ENCODE measurements at places on chromosomes 13 and 19.

DNA sequence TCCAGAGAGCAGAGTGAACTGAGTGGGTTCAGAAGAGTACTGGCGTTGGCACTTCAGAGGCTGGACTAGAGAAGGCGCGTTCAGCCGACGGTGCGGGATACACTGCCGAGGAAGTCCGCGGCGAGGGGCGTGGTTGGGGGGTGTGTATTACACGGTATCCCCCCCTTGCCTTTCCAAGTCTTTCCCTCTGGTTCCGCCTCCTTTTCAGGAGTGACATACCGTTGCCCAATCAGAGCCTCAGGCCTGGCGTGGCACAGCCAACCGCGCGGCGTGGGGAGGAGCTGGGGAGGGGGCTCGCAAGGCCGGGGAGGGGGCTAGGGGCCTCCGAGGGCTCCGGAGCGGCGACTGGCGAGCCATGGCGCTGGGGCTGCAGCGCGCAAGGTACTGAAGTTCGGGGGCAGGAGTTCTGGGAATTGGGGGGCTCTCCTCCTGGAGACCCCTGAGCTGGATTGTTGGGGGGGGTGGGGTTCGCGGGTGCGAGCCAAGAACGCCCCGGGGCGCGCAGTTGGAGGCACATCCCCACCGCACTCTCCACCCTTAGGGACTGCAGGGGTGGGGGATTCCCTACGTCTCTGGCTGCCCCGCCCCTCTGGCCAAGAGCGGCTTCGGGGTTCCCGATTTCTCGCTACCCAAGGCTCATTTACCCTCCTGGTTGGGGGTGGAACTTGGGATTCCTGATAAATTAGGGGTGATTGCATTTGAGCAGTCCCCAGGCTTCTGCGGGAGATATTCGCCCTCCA is at the start of gene HIF3A:
Gene HIF3A (plus strand): TSS at position 321 of the 740 bp plus-strand sequence. CDS start 35 bp downstream, at position 356.
- no peak for ATAC-seq

- ATAC-seq: no peak
Observed at GRCh38 chr13:20378721-20379120, 146.6 kb upstream of the GJB6 start.

DNA sequence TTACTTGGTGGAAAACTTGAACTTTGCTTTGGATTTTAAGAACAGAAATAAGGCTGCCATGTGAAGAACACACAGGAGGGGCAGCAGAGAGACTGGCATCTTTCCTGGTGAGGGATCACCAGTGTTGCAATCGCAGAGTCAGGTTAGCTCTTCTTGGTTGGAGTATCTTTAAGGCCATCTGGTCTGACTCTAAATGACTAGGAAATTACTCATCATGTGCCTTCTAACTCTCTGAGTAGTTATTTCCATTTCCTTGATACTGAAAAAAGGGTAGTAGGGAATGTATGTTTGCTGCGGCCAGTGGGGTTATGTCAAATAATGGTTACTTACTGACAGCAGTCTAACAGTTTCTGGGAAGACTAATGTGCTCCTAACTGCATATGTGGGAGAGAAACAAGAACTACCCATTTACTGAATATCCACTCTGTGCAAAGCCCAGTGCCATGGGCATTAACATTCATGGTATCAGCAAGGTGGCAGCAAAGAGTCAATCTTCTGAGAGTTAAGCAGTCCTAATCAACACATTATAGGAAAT is 122.1 kb downstream of the COG6 start:
- ATAC-seq: peak; percentile 74

DNA sequence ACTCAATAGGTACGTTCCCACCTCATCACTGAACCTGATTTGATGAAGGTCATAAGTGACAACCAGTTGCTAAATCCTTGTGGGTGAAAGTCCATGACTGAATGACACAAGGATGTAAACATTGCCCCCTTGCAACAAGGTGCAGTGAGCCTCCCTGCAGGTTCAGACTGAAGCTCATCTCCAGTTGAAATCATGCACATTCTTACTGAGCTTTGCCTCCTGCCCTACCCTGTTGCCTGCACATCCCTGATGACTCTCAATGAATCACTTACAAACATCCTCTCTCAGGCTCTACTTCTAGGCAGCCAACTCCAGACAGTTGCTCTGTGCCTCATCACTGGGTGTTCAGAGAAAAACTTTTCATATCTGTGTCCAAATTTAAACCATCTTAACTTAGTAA is 42.5 kb upstream of the ARGLU1 start:
- ATAC-seq: no peak

GRCh38 chr13:75369981-75370380 is 112.0 kb downstream of the TBC1D4 start:
- ATAC-seq: no peak

DNA sequence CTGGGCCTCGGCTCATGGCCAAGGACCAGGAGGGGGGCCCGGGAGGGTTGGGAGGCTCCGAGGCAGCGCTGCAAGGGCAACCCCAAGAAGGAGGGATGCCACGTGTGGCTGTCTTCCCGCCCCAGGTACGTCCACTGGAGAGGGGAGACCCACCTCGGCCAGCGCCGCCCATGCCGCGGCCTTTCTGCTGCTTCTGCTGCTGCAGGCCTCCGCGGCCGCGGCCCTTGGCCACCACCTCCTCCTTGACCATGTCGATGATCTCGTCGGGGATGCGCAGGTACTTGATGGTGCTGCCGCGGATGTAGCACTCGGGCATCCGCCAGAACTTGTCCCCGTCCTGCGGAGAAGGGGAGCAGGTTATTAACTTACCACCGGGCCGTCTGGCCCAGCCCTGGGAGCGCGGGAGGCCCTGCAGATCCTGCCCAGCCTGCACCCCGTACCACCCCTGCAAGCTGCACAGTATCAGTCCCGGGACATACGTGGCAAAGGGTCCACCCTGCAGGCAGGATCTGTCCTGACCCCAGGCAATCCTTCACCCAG is 13.3 kb downstream of the LSM4 start:
- no peak for ATAC-seq

DNA sequence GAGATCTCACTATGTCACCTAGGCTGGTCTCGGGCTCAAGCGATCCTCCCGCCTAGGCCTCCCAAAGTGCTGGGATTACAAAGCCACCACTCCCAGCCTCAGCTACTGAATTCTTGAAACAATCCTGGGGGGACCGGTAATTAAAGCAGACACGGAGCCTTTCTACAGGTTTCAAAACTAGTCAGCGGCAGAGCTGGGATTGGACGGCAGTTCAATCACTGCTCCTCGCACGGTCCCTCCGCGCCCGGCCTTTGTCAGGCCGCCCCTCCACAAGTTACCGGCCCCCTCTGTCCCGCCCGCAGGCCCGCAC is 229 bp downstream of the BORCS8 start:
- no peak for ATAC-seq

DNA sequence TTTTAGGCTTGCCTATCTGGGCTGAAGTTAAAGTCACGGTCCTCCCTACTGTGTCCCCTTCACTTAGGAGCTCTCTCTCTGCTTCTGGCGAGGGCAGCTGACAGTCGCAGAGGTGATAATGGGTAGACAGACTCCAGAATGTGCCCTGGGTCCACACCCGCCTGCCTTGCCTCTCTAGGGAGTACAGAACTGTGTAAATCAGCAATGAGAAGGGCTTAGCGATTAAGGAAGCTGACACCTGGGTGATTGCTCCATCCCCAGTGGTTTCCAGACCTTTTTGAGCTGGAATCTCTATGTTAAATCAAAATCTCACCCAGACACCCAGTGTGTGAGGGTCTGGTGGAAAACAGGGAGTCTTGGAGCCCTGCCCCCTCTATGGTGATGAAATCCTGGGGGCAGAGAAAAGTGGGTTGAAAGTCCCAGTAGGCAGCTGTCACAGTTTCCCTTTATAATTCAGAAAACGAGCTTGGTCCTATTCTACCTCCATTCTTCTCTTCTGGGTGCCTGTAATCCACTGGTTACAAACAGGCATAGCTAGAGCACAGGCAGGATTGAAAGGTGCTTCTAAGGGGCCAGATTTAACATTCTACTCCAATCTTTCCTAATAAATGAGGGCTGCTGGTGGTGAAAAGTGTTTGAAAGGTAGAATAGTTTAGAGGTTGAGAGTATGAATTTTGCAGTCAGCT is 46.9 kb downstream of the OLFM4 start:
- no peak for ATAC-seq

- ATAC-seq: no peak
Observed at GRCh38 chr13:95032121-95032520, 269.1 kb downstream of the ABCC4 start.

DNA sequence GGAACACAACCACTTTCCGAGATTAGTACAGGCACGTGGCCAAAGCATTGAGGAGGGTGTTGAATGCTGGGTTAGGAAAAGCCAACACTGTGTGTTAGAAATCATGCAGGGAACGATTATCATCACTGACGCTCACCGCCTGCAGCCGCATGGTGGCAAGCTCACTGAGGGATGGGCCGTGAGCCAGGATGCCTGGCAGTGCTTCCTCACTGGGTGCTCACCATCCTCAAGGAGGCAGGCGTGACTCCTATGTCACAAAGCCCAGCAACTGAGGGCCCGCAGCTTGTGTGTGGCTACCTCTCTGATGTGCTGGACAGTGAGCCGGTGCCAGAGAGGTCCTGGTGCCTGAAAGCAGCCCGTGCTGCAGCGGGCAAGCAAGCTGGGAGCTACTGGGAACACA is 30.4 kb upstream of the TIMM44 start:
- no peak for ATAC-seq

GRCh38 chr19:30070968-30071632 is 129.1 kb downstream of the URI1 start:
- no peak for ATAC-seq

GRCh38 chr13:76025392-76025791 is 389.3 kb downstream of the LMO7 start:
- no peak for ATAC-seq

DNA sequence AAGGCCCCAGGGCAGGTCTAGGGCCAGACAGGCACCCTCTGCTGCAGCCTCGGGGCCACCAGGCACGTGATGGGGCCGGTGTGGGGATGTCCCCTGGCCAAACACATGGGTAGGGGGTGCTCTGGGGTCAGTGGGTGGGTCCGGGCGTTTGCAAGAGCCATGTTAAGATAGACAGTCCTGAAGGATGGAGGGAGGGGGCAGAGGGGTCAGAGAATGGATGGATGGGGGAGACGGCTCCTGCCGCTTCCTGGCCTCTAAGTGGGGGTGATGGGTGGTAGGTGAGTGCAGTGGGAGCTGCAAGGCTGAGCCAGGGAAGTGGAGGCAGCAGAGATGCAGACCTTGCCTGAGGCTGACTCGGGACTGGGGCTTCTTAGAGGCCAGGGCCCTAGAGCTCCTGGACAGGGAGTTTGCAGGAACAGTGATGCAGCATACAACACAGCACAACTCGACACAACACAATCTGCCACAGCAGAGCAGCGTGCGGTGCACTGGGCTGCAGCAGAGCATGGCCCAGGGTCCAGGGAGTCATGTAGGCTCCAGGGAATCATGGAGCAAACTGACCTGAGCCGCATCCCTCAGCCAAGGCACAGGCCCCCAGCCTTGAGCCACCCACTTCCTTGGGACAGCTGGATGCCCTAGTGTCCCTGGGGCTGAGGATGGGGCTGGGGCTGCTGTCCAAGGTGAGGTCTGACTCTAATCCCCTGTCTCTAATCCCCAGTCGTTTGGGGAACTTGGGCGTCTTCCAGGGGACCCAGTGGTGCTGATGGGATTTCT is 97.5 kb downstream of the SCGB2B2 start:
- no peak for ATAC-seq

DNA sequence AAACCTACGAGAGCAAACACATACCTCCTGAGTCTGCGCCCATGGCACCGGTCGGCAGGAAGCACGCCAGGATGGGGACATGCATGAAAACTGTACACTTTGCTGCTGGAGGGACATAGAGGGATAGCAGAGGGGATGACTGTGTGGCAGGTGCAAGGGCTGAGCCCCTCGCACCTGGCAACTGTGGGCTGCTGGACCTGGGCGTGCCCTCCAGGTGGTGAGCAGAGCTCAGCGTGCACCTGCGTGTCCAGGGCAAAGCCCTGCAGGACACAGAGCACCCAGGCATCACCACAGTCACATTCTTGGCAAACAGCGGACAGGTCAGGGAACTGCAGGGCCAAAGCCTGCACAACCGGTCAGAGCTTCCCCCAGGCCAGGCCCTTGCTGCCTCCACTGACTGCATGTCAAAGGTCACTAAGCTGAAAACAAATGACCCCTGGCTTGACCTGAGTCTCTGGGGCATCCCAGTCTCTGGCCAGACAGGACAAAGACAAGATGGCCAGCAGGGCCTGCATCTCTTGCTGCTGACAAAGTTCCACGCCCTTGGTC is 9.0 kb upstream of the ISYNA1 start:
- no peak for ATAC-seq

DNA sequence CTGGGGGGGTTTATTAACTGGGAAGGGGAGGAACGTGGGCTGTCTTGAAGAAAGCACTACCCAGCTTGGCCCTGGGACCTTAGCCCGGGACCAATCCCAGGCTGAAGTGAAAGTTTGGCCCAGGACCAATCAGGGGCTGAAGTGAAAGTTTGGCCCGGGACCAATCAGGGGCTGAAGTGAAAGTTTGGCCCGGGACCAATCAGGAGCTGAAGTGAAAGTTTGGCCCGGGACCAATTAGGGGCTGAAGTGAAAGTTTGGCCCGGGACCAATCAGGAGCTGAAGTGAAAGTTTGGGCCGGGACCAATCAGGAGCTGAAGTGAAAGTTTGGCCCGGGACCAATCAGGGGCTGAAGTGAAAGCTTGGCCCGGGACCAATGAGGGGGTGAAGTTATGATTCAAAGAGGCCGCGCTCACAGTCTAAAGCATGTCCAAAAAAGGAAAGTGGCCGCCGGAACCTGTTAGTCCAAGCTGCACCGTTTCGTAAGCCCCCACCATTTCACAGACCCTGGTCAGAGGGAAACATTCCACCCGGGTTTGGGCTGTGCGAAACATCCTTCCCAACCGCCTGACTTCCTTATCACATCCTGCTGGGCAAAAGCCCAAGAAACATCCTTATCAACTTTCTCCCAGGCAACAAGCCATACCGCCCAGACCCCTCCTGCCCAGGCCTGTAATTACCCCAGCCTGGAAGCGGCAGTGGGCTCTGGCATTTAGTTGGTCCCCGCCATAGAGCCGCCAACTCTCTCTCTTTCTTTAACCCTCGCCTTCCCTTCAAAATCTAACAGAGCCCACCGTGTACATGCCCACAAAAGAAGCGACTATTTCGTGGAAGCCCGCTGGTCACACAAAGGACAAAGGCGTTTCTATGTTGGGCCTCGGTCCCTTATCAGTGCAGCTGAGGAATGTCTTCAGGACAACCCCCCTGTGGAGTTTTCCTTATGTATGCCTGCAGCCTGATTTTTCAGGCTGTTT is 1.1 kb downstream of the ZNF850 start:
- ATAC-seq: no peak

DNA sequence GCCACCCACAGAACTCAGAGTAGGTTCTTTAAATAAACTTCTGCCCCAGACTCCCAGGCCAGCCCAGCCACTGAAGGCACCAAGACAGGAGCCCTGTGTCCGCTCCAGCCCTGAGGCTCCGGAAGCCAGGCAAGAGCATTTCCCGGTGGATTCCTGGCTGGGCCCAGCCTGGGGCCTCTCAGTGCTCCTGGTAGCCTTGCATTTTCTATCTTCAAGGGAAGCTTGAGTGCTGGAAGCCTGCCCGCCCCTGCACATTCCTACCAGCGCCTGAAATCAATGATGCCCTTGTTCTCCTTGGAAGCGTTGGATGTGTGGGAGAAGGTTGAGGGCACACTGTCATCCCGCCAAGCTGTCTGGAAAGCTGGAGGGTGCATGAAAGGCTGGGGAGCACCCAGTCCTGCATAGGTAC is 70.3 kb downstream of the ALOX5AP start:
- ATAC-seq: no peak

GRCh38 chr19:49309087-49309486 is 15.9 kb downstream of the SLC6A16 start:
- ATAC-seq: no peak

All from activated CD4-positive, CD25-positive, alpha-beta regulatory T cell treated with anti-CD3 and anti-CD28 coated beads, Interleukin-2, amount 50 U/mL, for 24 hours (primary cell).